ENCODE measurements at places on chromosomes 6 and 20. TPM values are rescaled to one million over a fixed set of nuclear protein-coding genes. Genes with fewer than 3 reads are reported as not detected.
A peak's percentile ranks its signal among the peaks of the same experiment; 100 is the strongest.

Gene FRS3
- 7.4 TPM for polyA plus RNA-seq

Gene OR2H1
- not detected for polyA plus RNA-seq

Gene PAX1
- polyA plus RNA-seq, result not detected

Gene HNF4A
- polyA plus RNA-seq, result 0.09 TPM

Gene CLPSL1
- not detected for polyA plus RNA-seq

Gene TFAP2C
- polyA plus RNA-seq, result 1.2 TPM

Gene RBBP8NL
- polyA plus RNA-seq, result 1.1 TPM

Gene RTF2
- polyA plus RNA-seq, result 115 TPM

Gene SLC17A1
- not detected for polyA plus RNA-seq

Gene HLA-DRB1
- 107 TPM for polyA plus RNA-seq

Gene ID4
- polyA plus RNA-seq, result 50.2 TPM

Gene PRRT1
- 10.8 TPM for polyA plus RNA-seq

Gene NOTCH4
- 27.6 TPM for polyA plus RNA-seq

Gene HRH3
- polyA plus RNA-seq, result 0.10 TPM

Gene GSTA2
- polyA plus RNA-seq, result not detected

Gene SALL4
- 0.06 TPM for polyA plus RNA-seq

Gene TRIM38
- polyA plus RNA-seq, result 4.6 TPM

Gene ULBP2
- 0.49 TPM for polyA plus RNA-seq

Gene AFG1L
- 1.8 TPM for polyA plus RNA-seq

GRCh38 chr20:59958626-59959025 lies 403 bp downstream of the CDH26 start:
- no peak for DNase-seq

GRCh38 chr20:33709398-33709797 lies 10.7 kb downstream of the PXMP4 start:
- no peak for DNase-seq

DNA sequence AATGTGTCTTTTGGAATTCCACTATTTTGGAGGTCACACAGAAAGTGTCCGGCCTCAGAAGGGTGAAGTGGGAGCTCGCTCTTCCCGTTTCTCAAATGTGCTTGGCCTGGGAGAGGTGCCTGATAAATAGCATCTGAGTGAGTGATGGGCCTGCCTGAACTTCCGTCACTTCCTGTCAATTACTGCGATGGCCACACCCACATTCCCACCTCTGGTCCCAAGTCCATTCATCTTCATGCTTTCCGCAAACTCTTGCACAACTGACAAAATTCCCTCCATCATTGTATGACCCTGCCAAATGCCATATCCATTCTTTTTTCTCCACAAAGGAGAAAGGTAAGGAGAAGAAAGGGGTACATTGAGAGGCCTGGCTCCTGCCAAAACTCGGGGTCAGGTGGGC lies 169.0 kb downstream of the QKI start:
- no peak for DNase-seq

GRCh38 chr20:43911066-43911465 lies 3.6 kb upstream of the TOX2 start:
- no peak for DNase-seq

DNA sequence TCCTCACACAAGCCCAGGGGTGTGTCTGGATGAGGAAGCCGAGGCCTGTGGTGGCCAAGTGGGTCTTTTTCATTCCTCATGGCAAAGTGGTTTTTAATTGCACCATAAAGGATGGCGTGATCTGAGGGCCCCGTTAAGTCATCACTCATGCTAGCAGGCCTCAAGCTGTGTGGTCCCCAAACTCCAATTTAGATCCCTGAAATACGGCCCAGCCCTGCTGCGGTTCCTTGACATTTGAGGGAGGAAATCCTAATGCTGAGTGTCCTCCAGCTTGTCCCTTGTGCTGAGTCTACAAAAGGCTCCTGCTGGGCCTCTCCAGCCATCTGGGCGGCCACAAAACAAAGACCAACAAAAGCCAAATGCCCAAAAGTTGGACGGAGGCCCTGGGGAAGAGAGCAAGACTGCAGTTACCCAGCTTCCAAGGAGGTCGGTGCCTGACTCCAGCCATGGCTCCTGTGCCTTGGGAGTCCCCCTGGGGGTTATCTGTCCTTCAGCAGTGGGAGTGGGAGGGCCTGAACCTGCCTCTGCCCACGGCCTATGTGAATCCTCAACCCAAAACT lies 162.3 kb upstream of the PDE10A start:
- DNase-seq, result no peak

DNA sequence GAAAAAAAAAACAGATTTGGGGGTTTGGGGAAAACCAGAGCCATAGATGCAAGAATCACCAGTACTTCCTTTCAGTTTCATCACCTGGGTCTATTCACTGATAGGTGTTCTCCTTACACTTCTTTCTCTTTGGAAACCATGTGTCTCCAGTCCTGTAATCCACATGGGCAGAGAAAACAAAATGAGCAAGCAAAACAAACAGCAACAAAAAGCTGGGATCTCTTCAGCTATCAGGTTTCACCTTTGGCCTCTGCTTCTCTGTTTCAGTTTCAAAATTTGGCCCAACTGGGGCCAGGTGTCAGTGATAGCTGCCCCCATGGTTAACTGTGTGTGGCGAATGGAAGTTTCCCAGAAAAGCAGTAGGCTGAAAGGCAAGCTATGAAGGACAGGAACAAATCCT lies 220.0 kb upstream of the THBS2 start:
- no peak for DNase-seq

- no peak for DNase-seq
Observed at GRCh38 chr6:54959820-54960219, 113.2 kb downstream of the FAM83B start.

DNA sequence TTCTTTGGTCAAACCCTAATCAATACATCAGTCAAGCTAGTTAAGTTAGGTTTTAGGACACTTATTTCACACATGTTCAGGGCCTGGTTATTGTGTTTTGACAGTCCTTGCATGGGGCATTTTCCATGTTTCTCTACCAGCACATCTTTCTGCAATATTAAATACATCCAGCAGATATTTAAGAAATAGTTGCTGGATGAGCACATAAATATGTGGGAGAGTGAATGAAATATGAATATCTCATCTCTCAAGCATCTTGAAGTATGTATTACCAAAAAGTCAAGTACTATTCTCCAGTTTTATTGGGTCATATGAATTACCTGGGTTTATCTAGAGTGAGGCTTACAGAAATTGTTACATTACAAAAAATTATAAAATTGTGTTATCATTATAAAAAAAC lies 621.9 kb upstream of the GJE1 start:
- DNase-seq, result no peak

DNA sequence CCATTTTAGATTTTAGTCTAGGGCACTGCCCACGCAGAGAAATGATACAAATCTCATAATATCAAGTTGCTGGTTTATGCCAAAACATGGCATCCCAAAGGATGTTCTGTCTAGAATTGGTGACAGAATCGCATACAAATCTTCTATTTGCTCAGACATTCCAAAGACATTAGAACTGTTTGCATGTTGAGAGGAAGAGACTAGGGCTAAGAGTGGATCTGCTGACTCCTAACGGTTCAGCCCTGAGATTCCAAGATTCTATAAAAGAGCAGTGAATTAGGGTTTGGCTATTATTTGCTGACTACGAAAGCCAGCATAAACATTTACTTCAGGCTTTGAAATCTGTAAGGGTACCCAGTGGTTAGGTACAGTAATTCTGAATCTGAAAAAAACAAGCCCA lies 3.6 kb downstream of the EPB41L2 start:
- no peak for DNase-seq

- DNase-seq, result no peak
Observed at GRCh38 chr20:63140514-63141433, 75.2 kb downstream of the YTHDF1 start.

GRCh38 chr6:41694815-41695526 lies 40.4 kb downstream of the TFEB start:
- no peak for DNase-seq

- no peak for DNase-seq
Observed at GRCh38 chr20:19712721-19713260, 45.3 kb upstream of the RIN2 start.

GRCh38 chr6:87729965-87730719 lies 28.1 kb upstream of the AKIRIN2 start:
- DNase-seq, result no peak

- no peak for DNase-seq
Observed at GRCh38 chr6:3608159-3608558, 143.4 kb downstream of the PXDC1 start.

- DNase-seq, result no peak
Observed at GRCh38 chr6:101760843-101761621, 367.5 kb downstream of the GRIK2 start.

- no peak for DNase-seq
Observed at GRCh38 chr20:24378661-24379483, 90.6 kb upstream of the SYNDIG1 start.

GRCh38 chr6:156976216-156977127 lies 199.3 kb downstream of the ARID1B start:
- no peak for DNase-seq

- DNase-seq, result no peak
Observed at GRCh38 chr6:41717392-41717736, 18.0 kb downstream of the TFEB start.

DNA sequence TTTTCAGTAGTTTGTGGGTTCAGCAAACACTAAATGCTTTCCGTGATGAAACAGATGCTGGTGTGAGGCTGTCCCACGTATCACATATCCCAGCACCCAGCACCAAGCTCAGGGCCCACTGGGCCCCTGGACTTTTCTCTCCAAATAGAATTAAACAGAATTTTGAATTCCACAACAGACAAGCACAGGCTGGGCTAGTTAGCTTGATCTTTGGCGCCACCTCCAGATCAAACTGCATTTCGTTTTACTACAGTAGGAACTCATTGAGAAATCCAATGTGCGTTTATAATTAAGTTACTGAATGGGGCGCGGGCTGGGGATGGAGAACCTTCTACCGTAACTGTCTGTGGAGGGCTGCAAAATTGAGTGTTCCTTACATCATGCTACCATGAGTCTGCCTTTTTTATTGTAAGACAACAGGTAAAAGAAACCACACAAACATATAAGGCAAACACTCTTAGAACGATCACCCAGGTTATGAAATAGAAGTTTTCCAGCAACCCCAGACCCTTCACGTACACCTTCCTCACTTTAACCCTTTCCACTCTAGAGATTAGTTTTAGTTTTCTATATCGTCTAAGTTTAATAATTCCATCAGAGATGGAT lies 107.8 kb downstream of the ZFP64 start:
- DNase-seq, result no peak

- no peak for DNase-seq
Observed at GRCh38 chr6:5248302-5249098, 12.2 kb downstream of the LYRM4 start.

DNA sequence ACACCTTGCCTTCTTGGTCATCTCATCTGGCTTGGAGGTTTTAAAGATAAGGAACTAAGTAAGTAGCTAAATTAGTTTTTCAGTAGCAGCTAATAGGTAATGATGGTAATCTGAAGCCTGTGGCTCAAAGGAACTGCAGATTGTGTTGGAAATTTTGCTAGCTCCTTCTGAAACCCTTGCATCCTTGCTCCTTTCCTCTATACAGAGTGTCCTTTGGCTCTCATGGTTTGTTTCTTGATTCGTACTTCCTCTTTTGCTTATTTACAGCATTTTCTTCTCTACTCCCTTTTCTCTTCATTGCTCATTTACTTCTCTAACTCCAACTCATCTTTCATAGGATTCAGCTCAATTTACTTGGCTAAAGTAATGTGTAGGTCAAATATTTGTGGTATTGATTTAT lies 19.0 kb downstream of the LRRC1 start:
- no peak for DNase-seq

GRCh38 chr20:17579369-17580039 lies 9.6 kb downstream of the DSTN start:
- DNase-seq, result no peak

DNA sequence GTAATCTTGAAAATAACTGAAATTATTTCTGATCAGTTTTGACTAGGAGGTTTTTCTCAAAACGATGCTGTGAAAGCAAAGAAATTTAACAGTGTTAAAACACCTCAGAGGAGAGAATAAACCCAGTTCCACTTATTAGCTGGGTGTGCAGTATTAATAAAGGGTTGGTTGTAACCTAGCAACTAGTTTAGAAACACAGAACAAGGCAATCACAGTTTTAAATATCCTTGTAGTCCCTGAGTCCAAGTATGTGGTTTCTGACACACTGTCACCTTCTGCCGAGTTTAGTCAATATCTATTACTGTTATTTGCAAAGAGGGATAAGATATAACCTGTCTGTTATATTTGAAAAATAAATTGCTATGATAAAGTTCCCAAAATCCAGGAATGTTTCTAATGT lies 70.2 kb upstream of the INSM1 start:
- no peak for DNase-seq

- DNase-seq, result peak; percentile 67
Observed at GRCh38 chr6:33297956-33298772, 578 bp downstream of the RGL2 start.

- DNase-seq, result no peak
Observed at GRCh38 chr6:117110737-117111136, 154.6 kb upstream of the VGLL2 start.

DNA sequence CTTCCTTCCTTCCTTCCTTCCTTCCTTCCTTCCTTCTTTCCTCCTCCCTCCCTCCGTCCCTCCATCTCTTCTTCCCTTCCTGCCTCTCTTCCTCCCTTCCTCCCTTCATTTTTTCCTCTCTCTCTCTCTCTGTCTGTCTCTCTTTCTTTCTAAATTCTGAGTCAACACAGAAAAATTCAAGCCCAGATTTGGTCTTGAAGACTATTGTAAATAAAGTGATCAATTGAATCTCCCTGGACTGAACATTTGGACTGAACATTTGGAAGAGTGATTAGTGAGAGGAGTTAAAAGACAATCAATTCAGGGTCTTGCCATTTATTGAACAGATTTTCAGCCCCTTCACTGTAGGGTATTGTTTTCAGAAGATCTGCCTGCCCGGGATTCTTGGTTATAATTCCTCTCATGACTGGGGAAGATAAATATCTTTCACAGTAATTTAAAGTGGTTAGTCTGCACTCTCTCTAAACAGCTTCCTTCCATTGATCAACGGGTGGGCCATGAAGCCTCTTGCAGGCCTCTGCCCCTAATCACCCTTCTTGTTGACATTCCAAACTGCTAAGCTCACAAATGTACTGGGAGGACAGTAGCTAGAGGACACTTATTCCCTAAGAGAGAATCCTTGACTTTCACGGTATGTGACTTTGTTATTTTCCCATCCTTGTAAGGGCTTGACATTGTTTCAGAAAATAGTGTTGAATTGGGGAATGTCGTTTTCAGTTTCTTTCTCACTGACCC lies 101.7 kb upstream of the BMP2 start:
- no peak for DNase-seq

DNA sequence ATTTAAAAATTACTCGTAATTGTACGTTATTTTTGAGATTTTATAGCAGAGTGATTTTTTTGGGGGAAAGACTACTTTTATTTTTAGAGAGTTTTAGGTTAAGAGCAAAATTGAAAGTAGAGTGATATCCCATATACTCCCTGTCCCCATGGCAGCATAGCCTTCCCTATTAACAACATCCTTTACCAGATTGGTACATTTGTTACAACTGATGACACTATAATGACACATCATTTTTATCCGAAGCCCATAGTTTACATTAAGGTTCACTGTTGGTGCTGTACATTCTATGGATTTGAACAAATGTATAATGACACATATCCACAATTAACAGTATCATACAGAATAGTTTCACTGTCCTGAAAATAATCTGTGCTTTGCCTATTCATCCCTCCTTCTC lies 1126.4 kb upstream of the CITED2 start:
- DNase-seq, result no peak
